Nucleus accumbens (tissue), 56 donors: ENCODE measurements at places on chromosomes 1 and 21.

DNA sequence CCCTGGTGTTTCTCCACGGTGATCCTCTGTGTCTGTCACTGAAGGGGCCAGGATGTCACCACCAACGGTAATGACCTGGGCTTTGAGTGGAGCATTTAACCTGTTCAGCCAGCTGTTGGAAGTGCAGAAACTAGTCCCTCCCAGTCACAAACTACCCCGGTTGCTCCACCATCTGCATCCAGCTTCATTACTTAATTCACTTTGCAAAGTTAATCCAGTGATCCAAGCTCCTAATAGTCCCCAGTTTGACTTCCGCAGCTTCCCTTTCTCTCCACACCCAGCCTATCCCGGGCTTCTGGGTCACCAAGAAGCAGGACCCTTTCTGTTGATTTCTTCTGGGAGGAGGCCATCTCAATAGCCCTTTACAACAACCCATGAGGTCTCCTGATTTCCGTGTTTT, 63.5 kb downstream of the MDM4 start:
- no peak for DNase-seq

- DNase-seq = no peak
These were observed 843.2 kb downstream of the AMY1C start for GRCh38 chr1:104592926-104593325.

DNA sequence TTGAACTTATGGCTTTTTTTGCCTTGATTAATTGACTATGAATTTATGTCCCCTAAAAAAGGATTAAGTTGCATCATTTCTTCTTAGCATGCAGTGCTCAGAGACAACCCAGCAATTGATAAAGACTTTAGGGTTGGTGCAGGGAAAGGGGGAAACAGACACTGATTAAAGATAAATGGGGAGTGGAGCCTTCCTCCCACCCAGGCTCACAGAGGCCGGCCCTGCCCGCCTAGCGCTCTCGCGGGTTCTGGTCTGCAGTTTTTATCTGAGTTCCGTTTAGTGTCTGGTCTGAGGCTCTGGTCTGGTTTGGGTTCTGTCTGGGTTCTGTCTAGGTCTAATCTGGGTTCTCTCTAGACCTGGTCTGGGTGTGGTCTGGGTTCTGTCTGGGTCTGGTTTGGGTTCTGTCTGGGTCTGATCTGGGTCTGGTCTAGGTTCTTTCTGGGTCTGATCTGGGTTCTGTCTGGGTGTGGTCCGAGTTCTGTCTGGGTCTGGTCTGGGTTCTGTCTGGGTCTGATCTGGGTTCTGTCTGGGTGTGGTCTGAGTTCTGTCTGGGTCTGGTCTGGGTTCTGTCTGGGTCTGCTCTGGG, 48.1 kb downstream of the ABCG1 start:
- DNase-seq = no peak

- DNase-seq = no peak
These were observed at the start of gene HCRTR1 for GRCh38 chr1:31617218-31617915. Gene HCRTR1 (plus strand): TSS chr1:31617689. CDS start chr1:31619193, 1,504 bp downstream.

- DNase-seq = no peak
These were observed 95.9 kb downstream of the CAMTA1 start for GRCh38 chr1:6880951-6881690.
